RPMI7951 (cell line): ENCODE measurements at places on chromosomes 3 and 15. TPM values are rescaled to one million over a fixed set of nuclear protein-coding genes. Genes with fewer than 3 reads are reported as not detected.

SEC22A gene
- 60.7 and 67.1 TPM in 2 replicates for total RNA-seq

GOLGA8F gene
- not detected in 2 replicates for total RNA-seq

MESP2 gene
- 1.8 and 2.6 TPM in 2 replicates for total RNA-seq

GOLGA8M gene
- not detected in 2 replicates for total RNA-seq

GNB5 gene
- 53.2 and 64.3 TPM in 2 replicates for total RNA-seq

SLC24A5 gene
- total RNA-seq, result 0.29 TPM in 1 of 2 replicates, not detected in the other

PLEKHO2 gene
- 18.5 and 22.3 TPM in 2 replicates for total RNA-seq

VILL gene
- total RNA-seq, result 3.3 and 3.5 TPM in 2 replicates

DNA sequence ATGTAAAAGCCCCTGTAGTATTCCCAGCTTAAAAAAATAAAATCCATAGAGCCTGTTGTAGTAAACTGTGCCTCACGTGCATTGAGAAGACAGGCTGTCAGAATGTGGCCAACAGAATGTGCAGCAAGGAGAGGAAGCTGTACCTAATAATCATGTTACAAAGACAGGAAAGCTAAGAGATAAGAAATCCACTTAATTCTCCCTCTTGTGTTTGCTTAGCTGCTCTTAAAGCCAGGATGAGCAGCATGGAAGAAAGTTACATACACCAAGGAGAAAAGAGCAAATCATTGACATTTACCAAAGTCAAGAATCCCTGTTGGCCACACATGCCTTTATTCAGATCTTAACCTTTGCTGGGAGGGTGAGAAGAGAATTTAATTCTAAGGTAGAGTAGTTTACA is 85.9 kb downstream of the TNIK start:
- DNase-seq, result no peak

GRCh38 chr3:43794776-43795175 is 104.0 kb downstream of the ABHD5 start:
- peak; percentile 80 for DNase-seq

DNA sequence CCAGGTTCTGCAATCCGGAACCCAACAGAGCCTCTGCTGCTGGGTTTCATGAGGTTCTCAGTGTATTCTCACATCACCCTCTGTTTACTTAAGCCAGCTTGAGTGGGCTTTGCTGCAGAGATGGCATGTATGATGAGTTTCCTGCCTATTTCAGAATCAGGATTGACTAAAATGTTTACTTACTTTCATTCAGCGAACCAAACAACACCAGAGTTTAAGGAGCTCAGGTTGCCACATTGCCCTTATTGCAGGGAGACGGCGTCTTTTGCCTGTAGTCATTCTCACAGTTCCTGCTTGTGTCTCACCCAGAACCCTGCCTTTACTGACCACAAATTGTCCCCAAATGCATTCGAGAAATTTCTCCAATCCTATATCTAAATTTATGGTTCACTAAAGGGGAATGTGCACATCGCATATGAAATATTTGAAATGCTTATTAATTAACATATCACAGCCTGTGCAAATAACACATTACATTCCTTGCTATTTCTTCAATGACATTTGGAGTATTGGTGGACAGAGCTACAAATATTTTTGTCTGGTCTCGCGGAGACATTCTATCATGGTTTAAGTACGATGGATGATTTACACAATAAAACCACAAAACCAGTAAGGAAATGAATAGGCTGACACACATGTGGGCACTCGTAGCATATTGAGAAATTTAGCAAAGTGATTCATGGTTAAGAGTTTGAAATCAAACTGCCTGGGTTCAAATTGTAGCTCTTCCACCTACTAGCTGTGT is 377.2 kb upstream of the CFAP20DC start:
- DNase-seq, result peak; percentile 80

DNA sequence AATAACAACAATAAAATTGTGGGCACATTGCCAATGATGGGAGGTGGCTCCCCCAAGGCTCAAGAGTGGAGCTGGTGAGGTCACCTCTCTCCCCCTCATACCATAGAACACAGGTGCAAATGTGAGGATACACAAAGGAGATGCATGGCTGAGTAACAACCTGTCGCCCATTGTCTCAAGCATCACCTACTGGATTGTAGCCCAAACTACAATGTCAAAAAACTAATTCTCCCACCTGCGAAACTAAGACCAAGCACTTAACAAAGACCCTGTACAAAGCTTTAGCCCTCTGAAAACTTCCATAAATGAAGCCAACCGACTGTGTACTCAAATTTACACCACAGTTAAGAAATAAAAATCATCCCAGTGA is 50.4 kb upstream of the IGSF11 start:
- DNase-seq, result no peak

- DNase-seq, result peak; percentile 12
These were observed 138.2 kb downstream of the TPRA1 start for GRCh38 chr3:127452321-127452821.

- peak; percentile 82 for DNase-seq
These were observed 75.5 kb downstream of the ZBTB20 start for GRCh38 chr3:115071601-115072000.

DNA sequence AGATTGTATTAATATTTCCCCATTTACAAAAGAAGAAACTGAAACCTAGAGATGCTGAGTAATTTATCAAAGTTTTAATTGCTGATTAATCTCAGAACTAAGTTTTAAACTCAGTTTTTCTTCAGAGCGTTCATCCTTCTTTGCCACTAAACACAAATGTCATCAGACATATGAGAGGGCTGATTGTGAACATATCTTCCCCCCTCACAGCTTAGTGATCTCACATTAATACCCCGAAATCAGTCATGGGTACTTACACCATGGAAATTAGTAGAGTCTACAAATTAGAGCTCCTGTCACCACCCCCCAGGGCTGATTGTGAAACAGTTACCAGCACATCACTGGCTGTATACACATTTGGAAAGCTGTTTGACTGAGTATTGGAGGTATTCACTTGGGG is 189.3 kb upstream of the SGO1 start:
- DNase-seq, result no peak

DNA sequence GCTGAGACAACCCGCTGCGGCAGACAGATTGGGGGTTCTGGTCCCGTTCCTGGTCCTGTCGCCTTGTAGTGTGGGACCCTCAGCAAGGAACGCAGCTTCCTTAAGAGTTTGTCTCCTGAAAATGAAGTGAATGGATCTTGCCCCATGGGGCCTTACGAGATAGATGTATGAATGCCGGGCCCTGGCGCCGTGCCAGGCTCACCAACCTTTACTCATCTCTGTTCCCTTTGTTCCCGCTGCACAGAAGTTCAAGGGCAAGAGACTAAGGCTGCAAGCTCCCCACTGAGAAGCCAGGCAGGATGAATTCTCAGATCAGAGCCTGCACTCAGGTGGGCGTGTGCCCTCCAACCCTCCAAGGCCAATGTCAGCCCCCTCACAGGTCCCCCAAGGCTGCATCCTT is 162.7 kb upstream of the IQSEC1 start:
- DNase-seq, result no peak

DNA sequence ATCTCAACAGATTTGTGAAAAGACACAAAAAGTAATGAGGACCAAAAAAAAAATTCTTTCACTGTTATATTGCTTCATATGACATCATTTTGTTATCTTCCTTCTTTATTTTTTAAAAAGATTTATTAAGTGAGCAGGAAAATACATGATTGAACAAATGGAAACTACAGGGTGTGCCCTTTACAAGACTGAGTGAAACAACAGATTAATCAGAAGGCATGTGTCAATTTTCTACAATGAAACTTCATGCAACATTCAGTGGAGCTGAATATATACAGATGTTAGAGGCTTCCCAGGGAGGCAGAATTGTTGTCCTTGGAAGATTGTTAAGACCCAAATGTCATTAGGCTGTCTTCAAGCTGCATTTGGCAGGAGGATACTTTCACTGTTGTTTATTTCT is 28.4 kb upstream of the SLC2A2 start:
- no peak for DNase-seq

DNA sequence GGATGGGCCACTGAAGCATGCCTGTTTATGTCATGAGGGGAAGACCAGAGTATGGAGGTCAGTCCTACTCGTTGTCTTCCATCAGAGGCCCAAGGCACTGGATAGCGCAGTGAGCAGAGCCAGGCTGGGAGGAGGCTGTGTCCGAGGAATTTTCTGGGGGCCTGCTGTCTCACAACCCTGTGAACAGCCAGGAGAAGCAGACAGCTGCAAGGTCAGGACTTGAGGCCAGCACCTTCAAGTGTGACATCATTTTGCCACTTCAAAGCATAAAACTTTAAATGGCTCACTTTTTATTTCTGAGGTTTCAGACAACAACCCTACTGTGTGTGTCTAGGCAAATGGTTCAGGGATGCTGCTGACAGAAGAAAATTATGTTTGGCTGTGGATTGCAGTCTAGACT is 47.2 kb downstream of the TMED3 start:
- DNase-seq, result no peak

DNA sequence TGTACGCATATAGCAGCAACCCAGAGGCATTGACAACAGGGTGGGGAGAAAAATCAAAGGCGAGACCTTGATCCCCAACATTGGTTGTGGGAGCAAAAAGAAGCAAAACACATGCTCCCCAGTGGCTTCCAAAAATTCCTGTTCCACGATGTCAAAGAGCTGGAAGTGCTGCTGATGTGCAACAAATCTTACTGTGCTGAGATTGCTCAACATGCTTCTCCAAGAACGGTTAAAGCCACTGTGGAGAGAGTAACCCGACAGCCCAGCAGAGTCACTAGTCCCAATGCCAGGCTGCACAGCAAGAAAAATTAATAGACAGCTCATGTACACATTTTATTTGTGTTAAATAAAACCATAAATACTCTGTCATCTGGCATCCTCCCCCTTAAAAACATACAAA is 179.9 kb upstream of the PFN2 start:
- DNase-seq, result peak; percentile 15

- no peak for DNase-seq
These were observed 44.5 kb downstream of the LRCH3 start for GRCh38 chr3:197835509-197835908.

GRCh38 chr3:81048058-81048665 is 713.3 kb downstream of the GBE1 start:
- no peak for DNase-seq

GRCh38 chr3:187264911-187265310 is 26.6 kb downstream of the MASP1 start:
- no peak for DNase-seq

DNA sequence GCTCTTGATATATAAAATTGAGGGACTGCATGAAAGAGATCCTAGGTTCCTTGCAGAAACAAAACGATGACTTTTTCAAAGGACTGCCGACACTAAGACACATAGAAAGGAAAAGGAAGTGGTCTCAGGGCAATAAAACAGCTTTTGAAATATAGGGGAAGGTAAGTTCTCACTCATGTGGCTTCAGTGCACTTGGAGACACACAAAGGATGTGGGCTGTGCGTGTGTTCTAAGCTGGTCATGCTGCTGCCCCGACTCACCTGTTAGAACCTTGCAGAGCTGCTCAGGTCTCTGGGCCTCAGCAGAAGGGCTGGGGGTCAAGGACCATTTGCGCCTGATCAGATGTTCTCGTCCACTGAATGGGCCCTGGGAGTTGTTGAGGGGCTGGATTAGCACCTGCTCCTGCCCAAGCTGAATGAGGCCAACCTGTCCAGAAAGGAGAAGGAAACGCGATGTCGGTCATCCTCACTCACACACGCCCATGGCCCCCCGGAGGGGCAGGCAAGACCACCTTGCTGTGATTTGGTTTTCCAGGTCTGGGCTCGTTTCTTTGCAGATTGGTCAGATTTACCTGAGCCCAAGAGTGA is 11.1 kb downstream of the ADAMTS17 start:
- no peak for DNase-seq

DNA sequence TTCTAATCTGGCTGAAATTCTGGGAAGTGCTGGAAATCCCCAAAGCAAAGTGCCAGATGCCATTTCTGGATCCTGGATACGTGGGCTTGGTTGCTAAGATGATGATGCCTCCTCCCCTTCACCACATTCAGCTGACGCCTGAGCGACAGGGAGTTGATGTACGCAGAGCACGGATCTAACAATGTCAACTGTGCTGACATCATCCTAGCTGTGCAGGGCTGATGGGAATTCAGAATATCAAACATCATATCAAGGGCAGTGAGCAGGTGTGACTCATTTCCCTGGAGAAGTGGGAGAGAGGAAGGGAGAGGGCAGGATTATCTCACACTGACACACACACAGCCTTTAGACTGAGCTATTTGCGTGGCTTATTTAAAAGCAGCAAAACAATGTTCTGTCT is 92.6 kb upstream of the ZBTB20 start:
- DNase-seq, result peak; percentile 99

DNA sequence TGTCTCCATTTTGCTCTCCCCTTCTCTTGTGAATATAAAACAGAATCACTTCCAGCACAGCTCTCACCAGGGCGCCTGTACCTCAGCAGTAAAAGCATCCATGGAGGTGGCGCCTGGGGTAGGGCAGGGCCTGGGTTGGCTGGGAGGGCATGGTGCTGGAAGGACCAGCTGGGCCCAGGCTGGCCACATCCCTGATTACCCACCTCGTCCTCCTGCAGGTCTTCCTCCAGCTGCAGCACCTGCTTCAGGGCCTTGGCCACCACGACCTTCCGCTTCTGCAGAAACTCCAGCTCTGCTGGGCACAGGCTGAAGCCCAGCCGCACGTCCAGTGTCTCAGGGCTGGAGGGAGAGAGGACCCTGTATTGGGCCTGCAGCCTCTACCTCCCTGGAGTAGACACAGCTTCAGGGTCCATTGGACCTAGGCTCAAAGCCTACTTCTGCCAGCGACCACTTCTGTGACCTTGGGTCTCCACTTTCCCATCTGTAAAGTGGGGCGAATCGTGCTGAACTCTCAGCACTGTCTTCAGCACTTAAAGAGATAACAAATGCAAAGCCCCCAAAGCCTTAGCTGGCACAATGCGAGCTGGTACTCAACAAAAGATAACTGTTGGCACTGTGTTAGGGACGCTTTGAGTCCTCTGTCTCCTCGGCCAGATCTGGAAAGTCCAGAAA is 23.8 kb downstream of the PLA2G4E start:
- no peak for DNase-seq

GRCh38 chr3:13112521-13113345 is 39.5 kb upstream of the IQSEC1 start:
- DNase-seq, result no peak

GRCh38 chr3:177035676-177036075 is 161.6 kb downstream of the TBL1XR1 start:
- DNase-seq, result no peak

DNA sequence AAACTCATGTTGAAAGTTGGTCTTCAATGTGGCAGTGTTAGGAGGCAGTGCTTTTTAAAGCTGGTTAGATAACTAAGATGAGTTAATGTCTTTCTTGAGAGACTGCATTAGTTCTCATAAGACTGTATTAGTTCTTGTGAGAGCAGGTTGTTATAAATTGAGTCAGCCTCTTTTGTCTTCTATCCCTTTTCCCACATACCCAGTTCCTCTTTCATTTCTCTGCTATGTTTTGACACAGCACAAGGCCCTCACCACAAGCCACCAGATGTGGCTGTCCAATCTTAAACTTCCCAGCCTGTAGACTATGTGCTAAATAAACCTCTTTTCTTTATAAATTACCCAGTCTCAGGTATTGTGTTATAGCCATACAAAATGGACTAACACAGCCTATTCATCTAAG is 94.6 kb upstream of the SNTN start:
- DNase-seq, result no peak

DNA sequence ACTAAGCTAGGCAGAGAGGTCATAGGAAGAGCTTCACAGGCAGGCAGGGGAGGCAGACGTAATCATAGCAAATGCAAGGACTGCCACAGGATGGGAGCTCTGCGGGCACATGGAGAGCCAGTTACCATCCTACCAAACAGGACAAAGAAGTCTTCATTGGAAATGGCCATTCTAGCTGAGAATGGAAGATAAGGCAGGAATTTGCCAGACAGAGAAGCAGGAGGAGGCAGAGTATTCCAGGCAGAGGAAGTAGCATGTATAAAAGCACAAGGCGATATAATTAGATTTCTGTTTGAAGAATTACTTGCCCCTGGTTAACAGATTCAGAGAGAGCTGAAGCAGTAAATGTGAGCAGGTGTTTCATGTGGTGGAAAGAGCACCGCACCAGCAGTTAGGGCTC is 3.5 kb upstream of the SEMA5B start:
- no peak for DNase-seq
